Activated CD8-positive, alpha-beta memory T cell treated with anti-CD3 and anti-CD28 coated beads for 48 hours (primary cell): ENCODE measurements at places on chromosomes 7 and 10.

DNA sequence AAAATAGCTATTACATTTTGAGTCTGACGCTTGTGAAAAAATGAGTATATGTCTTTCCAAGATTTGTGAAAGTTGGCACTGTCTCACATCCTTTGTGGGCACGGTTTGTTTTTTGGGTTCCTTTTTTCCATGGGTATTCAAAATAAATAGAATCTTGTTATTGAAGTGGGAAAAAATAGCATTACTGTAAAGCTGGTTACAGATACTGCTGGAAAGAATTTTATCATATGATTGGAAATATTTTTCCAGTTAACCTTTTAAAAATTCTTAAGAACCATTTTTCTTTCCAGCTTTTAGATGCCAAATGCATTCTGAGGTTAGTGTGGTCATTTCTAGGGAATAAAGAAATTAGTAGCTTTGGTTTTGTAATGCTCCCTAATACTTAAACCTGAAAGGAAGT is 11.4 kb downstream of the NET1 start:
- DNase-seq, result no peak

DNA sequence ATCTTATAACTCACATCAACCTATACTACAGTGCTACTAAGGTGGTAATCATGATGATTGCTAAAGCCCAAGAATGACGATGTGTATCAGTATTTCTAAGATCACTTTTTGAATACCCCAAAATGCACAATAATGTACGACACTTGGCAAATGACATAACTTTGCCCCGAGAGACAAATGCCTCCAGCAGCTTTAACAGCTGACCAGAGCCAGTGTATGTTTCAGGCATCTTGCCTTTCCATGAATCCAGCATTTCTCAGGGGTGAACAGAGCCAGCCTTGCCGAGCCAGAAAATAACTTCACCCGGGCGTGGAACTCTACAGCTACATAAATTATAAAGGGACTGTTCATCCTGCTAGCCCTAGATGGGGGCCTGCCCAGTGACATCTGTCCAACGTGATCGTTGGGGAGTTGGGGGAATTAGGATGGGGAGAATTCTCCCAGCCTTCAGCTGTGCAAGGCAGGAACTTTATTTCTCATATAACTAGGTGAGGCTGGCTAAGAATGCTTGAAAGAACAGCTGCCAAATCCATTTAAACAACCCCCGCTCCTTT is 1.8 kb downstream of the IGFBP3 start:
- DNase-seq, result no peak

DNA sequence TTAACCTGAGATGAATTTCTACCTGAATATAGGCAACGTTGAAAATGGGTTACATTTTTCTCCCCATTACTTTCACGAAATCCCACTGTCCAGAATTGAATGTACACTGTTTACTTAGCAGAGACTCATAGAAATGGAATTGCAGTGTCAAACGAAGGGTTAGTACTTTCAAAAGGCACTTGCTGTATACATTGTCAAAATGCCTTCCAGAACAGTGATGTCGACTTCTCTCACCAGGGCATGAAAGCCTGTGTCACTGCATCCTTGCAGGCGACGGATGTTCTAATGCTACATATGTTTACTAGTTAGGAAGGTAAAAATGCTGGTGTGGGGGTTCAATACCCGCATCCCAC is 41.2 kb downstream of the TACC2 start:
- DNase-seq, result no peak

DNA sequence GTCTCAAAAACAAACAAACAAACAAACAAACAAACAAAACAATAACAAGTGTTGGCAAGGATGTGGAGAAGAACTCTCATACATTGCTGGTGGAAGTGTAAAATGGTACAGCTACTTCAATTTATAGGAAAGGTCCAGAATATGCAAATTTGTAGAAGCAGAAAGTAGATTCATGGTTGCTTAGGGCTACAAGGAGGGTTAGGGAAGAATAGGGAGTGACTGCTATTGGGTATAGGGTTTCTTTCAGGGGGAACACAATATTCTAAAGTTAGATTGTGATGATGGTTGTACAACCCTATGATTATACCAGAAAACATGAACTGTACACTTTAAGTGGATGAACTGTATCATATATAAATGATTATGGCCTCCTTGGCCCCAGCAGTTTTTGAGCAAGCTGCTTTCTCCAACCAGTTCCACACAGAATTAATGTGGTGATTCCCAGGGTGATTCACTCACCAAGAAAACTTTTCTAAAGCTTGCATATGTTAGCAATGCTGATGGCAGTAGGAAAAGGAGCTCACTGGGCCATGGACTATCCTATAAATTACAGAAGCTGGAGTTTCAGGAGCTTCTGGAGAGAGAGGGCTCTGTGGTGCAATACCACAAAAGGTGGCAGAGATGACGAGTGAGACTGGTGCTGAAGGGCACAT is 52.8 kb upstream of the KCNIP2 start:
- DNase-seq, result no peak

- DNase-seq, result no peak
Measured at GRCh38 chr10:21273400-21273968, 252.0 kb downstream of the SKIDA1 start.

GRCh38 chr10:6892864-6893263 is 312.8 kb upstream of the PRKCQ start:
- no peak for DNase-seq

DNA sequence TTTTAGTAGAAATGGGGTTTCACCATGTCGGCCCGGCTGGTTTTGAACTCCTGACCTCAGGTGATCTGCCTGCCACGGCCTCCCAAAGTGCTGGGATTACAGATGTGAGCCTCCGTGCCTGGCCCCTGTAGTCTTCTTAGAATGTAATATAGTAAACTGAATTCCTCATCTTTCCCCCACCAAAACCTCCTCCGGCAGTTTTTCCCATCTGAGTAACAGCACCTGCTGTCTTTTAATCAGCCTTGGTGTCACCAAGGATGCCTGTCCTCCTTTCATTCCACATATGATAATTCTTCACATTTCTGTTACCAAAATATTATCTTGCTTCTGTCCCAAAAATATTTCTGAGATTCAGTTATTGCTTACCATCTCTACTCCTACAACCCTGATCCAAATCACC is 80.2 kb downstream of the ZEB1 start:
- DNase-seq, result no peak

GRCh38 chr7:68321076-68321639 is 1277.1 kb upstream of the AUTS2 start:
- DNase-seq, result no peak

GRCh38 chr7:152907042-152907761 is 147.7 kb downstream of the ACTR3B start:
- no peak for DNase-seq

DNA sequence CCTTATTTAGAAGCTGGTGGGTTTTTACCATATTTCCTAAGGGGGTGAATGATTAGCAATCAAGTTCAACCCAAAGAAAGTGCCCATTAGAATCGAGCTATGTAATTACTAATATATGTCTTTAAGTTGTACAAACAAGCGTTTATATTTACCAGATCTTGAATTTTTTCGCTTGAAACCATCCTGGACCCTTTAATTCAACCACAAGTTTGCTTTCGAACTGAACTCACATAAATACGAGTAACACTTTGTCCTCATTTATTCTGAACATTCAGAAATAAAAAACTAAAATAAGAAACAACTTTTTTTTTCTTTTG is 1.5 kb downstream of the SRI start:
- no peak for DNase-seq

GRCh38 chr7:123687727-123688126 is 32.1 kb downstream of the LMOD2 start:
- DNase-seq, result no peak
